ENCODE measurements at places on chromosomes 1 and 21.

DNA sequence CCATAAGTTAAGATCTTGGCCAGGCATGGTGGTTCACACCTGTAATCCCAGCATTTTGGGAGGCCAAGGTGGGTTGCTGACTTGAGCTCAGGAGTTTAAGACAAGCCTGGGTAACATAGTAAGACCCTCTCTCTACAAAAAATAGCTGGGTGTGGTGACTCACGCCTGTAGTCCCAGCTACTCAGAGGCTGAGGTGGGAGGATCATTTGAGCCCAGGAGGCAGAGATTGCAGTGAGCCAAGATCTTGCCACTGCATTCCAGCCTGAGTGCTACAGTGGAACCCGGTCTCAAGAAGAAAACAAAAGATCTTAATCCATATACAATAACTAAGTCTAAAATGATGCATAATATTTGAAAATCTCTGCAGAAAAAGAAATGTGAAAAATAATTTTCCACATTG, 165.5 kb upstream of the NR5A2 start:
- no peak for DNase-seq

DNA sequence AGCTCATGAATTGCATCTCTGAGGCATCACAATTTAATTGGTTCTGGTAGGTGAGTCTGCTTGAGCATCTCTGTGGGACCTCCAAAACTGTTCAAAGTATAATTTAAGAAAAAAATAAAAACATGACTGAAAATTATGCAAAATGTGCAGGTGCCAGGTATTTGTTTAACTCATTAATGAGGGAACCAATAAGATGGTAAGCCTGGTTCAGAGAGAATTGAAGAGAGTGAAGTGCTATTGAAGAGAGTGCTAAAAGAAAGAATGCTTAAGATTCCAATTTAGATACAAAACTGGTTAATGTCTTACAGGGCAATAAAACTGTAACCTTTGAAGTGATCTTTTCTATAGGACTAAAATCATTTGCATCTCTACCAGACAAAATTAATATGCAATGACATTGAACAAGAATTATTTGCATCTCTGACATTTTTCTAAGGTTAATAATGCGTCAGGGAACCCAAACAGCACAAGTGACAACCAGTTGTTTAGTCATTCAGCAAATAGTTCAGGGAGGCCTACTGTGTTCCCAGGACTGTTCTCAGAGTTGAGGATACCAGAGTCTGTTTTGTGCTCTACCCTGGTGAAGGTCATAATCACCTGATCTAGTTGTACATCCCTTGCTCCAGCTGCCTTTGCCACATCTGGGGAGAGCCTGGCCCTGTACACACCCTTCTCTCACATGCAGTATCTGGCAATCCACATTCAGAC, 183.5 kb downstream of the PATJ start:
- no peak for DNase-seq

- no peak for DNase-seq
These were observed 41.8 kb downstream of the ITSN1 start for GRCh38 chr21:33684068-33684467.

- DNase-seq = no peak
These were observed 31.3 kb downstream of the INKA2 start for GRCh38 chr1:111707906-111708305.

- no peak for DNase-seq
These were observed 46.3 kb downstream of the PTPN14 start for GRCh38 chr1:214505134-214505533.

DNA sequence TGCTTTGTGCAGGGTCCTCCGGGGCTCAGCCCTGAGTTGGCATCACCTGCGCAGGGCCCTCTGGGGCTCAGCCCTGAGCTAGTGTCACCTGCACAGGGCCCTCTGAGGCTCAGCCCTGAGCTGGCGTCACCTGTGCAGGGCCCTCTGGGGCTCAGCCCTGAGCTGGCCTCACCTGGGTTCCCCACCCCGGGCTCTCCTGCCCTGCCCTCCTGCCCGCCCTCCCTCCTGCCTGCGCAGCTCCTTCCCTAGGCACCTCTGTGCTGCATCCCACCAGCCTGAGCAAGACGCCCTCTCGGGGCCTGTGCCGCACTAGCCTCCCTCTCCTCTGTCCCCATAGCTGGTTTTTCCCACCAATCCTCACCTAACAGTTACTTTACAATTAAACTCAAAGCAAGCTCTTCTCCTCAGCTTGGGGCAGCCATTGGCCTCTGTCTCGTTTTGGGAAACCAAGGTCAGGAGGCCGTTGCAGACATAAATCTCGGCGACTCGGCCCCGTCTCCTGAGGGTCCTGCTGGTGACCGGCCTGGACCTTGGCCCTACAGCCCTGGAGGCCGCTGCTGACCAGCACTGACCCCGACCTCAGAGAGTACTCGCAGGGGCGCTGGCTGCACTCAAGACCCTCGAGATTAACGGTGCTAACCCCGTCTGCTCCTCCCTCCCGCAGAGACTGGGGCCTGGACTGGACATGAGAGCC, 22.7 kb downstream of the COL6A1 start:
- no peak for DNase-seq

DNA sequence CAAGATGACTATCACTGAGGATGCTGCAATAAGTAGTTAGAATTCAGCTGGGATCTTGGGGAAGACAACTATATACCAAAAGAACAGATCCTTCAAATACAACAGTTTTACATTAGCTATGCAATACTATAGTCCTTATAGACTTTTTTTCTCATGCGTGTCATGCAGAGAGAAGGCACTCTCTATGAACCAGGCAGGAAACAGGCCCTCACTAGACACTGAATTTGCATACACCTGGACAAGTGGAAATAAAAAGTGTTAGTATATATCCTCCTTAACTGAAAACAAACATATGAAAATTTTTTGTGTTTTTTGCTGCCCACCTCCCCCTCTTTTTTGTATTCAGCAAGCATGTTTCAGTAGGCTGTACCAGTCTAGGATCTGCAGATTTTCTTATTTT, 29.9 kb downstream of the TMCO1 start:
- no peak for DNase-seq

GRCh38 chr1:116737020-116737854, 17.0 kb upstream of the CD2 start:
- peak; percentile 73 for DNase-seq

- no peak for DNase-seq
These were observed 1.6 kb upstream of the METTL25B start for GRCh38 chr1:156726549-156727226.

All from hindlimb muscle (tissue), 1 donor.